ENCODE measurements at places on chromosomes 2 and 18.

GRCh38 chr2:176642074-176642473, 372.8 kb downstream of the MTX2 start:
- no peak for DNase-seq

- DNase-seq = no peak
Observed at GRCh38 chr2:131112529-131112928, 7.4 kb downstream of the PLEKHB2 start.

- DNase-seq = no peak
Observed at GRCh38 chr2:229431327-229431954, 160.4 kb upstream of the PID1 start.

- DNase-seq = no peak
Observed at GRCh38 chr18:57134618-57135135, 12.2 kb upstream of the BOD1L2 start.

- DNase-seq = no peak
Observed at GRCh38 chr18:76568731-76569130, 73.7 kb upstream of the ZNF516 start.

- DNase-seq = no peak
Observed at GRCh38 chr2:154046493-154046892, 174.8 kb downstream of the GALNT13 start.

DNA sequence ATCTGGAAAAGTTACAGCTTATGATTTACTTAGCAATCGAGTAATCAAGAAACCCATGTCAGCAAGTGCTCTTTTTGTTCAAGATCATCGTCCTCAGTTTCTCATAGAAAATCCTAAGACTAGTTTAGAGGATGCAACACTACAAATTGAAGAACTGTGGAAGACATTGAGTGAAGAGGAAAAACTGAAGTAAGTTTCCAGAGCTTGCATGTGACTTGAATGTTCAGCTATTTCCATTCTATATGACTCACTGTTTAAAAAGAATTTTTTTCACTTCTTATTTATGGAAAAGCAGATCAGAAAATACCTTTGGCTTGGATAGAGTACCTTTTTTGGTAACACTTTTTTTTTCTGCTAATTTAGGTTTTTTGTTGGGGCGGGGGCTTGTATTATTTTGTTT, 70.7 kb downstream of the PMS1 start:
- DNase-seq = no peak

GRCh38 chr2:102499558-102499957, 26.5 kb downstream of the SLC9A4 start:
- DNase-seq = no peak

GRCh38 chr2:197604117-197604860, 71.1 kb downstream of the RFTN2 start:
- DNase-seq = no peak

DNA sequence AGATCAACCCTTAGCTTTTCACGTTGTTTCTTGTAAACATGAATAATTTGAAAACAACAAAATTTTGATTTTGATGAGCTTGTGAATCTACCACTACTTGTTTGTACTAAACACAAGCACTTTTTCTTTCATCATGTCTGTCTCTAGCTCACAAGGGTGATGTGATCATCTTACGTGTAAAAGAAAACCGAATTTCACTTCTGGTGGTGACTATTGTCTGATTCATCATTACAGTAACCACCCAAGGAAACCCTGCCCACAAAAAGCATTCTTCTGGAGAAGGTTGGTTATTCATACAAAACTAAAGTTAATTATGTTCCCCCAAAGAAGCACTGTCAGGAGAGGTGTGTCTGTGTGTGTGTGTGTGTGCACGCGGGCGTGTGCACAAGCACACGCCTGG, 285.4 kb downstream of the ZNF516 start:
- DNase-seq = no peak

- no peak for DNase-seq
Observed at GRCh38 chr2:126936219-126936723, 37.6 kb downstream of the TEX51 start.

DNA sequence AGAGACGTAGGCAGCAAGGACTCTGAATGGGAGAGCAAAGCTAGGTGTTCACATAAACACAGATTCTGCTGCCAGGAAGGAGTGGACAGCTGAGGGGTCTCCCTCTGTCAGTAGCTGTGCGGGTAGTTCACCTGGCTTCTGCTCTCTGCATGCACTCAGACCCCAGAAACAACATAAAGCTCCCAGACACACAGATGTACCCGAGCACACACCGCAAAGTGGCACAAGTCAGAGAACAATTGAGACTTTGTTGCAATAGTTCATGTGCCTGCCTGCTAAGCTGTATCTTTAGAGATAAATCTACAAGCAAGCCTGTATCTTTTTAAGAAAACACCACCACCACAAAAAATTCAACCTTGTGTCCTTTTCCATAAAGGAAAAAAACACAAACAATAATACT, 420.0 kb upstream of the ST6GAL2 start:
- no peak for DNase-seq

- DNase-seq = no peak
Observed at GRCh38 chr2:195513119-195513518, 143.9 kb upstream of the SLC39A10 start.
